ENCODE measurements at places on chromosomes 4 and X.

DNA sequence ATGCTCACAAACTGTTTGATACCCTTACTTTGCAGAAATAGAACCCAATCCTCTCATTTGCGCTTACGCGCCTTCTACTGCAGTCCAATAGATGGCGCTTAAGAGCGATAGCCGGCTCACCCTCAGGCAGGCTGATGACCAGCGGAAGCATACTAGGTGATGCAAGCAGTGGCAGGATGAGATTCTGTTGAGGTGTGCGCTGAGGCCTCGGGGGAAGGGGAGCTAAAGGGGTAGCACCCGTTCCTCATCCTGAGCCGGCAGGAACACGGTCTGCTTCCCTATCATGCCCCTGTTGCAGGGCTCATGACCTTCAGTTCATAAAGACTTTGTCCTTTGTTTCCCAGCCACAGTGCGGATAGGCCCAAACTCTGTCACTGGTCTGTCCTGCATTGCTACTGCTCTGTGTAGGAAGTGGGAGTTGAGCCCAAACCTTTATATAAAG lies 628.9 kb downstream of the TLL1 start:
- peak; percentile 38 for DNase-seq

GRCh38 chr4:100982345-100982744 lies 365.0 kb downstream of the PPP3CA start:
- no peak for DNase-seq

GRCh38 chr4:4803216-4803911 lies 56.1 kb upstream of the MSX1 start:
- DNase-seq, result no peak

DNA sequence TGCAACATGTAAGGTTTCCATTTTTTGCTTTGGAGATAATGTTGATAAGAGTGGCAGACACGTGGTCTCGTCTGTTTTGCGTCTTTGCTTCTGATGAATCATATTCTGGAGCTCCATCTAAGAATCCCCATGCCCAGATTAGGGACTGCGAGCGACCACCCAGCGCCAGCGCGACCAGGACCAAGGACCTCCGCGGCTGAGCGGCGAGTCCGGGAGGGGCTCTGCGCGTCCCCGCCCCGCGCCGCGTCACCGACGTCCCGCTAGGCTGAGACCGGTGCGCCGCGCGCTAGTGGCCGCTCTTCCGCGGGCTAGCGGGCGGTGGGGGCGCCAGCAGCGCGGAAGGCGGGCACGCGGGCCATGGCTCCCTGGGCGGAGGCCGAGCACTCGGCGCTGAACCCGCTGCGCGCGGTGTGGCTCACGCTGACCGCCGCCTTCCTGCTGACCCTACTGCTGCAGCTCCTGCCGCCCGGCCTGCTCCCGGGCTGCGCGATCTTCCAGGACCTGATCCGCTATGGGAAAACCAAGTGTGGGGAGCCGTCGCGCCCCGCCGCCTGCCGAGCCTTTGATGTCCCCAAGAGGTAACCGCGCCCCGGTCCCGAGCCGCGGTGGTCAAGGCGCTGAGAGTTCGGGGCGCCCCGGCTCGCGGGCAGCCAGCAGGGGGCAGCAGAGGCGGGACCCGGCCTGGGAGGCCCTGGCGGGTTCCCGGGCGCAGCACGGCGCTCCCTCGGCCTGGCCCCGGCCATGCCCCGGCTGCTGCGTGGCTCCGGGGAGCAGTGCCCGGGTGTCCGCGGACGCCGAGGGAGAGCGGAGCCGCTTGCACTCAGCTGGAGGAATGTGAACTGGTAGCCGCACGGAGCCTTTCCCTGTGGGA lies at the start of gene SRD5A3:
SRD5A3 (plus strand) TSS at position 263 of the 871 bp plus-strand sequence; CDS start at position 358, 95 bp downstream.
- peak; percentile 96 for DNase-seq

DNA sequence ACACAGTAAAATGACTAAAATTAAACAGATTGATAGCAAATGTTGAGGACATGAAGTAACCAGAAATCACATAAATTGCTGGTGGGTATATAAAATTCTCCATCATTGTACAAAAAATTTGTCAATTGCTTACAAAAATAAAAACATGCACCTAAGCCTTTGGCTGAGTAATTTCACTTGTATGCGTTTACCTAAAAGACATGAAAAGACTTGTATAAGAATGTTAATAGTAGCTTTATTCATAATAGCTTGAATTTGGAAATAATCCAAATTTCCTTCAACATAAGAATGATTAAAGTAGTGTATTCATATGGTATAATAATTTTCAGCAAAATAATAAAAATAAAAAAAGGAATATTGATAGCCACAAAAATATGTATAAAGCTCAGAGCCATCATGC lies 37.7 kb downstream of the PDHA2 start:
- DNase-seq, result no peak

DNA sequence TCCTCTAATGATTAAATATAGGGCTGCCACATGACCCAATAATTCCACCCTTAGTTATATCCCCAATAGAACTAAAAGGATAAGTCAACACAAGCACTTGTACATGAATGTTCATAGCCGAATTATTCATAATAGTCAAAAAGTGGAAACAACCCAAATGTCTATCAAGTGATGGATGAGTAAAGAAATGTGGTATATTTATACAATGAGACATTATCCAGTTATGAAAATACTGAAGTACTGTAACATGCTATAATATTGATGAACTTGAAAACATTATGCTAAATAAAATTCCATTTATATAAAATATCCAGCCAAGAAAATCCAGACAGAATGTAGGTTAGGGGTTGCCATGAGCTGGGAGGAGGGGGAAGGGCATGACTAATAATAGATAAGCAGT lies 436.7 kb upstream of the AADAT start:
- no peak for DNase-seq

DNA sequence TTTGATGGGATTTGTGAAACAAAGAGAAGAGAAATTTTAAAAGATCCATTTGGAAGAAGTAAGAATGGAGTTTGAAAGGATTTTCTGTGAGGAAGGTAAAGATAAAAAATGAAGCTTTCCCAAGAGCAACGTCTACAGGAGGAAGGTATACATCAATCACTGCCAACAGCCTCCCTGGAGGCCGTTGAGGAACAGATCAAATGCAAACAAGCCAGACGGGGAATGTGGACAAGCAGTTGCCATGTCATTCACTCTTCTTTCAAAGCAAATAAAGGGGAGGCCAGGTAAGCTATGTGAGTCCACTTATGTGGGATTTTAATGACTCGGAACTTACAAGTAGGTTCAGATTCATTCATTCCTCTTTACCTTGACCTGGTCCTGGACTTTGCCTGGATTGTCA lies 1020.5 kb upstream of the AGA start:
- no peak for DNase-seq

DNA sequence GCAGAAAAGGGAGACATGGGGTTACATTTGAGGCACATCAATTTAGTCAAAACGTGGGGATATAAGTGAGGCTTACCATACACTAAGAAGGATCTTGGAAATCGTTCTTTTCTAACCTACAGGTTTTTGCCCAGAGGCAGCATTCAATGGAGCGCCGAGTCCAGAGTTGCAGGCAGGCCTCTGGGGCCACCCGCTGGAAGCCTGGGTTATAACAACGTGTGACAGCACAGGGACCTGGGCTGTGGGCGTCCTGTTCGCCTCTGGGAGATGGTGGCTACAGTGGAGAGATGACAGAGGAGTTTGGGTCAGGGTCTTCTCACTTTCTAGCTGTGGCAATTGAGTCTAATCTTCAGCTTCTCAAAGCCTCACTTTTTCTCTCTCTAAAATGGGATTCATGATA lies 53.9 kb downstream of the ENPP6 start:
- peak; percentile 84 for DNase-seq

DNA sequence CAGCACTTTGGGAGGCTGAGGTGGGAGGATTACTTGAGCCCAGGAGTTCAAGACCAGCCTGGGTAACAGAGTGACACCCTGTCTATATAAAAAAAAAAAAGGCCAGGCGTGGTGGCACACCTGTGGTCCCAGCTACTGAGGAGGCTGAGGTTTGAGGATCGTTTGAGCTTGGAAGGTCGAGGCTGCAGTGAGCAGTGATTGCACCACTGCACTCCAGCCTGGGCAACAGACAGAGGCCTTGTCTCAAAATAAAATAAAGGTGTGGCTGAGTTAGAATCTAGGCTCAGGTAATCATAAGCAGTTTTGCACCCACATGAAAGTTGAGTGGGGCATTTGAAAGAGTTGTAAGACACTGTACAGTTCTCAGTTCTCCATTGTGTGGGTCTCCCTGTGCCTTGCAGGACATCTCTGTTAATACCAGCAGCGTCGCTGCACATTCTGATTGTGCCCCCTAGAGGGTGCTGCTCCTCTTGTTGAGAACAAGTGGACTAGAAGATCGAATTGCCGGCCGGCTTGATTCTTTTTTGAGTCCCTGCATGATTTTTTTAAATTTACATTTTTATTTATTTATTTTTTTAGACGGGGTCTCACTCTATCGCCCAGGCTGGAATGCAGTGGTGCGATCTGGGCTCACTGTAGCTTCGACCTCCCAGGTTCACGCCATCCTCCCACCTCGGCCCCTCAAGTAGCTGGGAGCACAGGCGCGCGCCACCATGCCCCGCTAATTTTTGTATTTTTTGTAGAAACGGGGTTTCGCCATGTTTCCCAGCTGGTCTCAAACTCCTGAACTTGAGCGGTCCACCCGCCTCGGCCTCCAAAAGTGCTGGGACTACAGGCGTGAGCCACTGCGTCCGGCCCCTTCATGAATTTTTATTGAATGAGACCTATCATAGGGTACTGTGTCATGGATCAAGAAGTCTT lies 73.6 kb upstream of the RBMX start:
- DNase-seq, result peak; percentile 66

GRCh38 chr4:22869235-22869634 lies 176.5 kb downstream of the GBA3 start:
- no peak for DNase-seq

DNA sequence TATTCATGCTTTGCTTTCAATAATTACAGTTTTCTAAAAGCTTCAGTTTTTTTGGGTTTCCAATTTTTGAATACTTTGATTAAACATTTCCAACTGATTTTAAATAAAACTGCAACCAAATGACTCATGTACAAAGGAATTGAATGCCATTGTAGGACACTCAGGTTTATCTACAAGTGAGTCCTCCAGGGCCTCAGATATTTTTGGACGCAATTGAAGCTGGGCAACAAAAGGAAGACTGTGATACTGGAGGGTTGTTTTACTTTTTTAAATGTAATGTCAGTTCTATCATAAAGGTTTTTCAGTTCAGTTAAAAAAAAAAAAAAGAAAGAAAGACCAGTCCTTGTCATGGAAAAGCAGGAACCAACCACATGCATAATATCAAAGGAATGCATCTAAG lies 64.2 kb downstream of the MAGEA10 start:
- no peak for DNase-seq

DNA sequence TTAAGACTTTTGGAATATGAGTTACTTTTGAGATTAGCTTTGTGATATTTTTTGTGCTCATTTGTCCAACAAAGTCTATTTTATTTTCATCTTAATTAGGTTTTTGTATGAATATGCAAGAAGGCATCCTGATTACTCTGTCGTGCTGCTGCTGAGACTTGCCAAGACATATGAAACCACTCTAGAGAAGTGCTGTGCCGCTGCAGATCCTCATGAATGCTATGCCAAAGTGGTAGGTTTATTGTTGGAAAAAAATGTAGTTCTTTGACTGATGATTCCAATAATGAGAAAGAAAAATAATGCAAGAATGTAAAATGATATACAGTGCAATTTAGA lies 10.8 kb downstream of the ALB start:
- DNase-seq, result no peak

- no peak for DNase-seq
Observed at GRCh38 chr4:155032521-155033229, 175.8 kb upstream of the NPY2R start.

Data from SK-N-SH (cell line).